ENCODE measurements at places on chromosomes 13 and 19.

GRCh38 chr13:50521006-50521830 lies 322.3 kb downstream of the DLEU7 start:
- DNase-seq = no peak

DNA sequence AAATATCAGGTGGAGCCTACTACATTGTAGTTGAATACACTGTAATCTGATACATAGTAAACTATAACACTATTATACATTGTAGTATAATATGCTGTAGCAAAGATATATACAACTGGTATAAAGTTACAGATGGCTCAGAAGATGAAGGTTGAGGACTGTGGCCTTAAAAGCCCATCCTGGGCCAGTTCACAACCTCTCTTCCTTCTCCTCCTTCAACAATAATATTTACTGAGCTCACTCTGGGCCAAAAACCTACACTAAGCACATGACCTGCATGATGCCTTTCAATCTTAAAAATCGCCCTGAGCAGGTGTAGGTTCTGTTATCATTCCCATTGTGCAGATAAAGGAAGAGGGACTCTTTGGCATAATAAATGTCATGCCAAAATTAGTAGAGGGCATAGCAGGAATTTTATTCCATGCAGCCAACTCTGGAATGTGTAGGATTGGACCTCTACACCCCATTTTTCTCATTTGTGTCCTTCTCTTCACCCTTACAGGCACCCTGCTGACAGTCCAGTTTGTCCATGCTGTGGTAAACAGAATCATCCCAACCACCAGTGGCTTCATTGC lies 14.6 kb upstream of the SIN3B start:
- no peak for DNase-seq

DNA sequence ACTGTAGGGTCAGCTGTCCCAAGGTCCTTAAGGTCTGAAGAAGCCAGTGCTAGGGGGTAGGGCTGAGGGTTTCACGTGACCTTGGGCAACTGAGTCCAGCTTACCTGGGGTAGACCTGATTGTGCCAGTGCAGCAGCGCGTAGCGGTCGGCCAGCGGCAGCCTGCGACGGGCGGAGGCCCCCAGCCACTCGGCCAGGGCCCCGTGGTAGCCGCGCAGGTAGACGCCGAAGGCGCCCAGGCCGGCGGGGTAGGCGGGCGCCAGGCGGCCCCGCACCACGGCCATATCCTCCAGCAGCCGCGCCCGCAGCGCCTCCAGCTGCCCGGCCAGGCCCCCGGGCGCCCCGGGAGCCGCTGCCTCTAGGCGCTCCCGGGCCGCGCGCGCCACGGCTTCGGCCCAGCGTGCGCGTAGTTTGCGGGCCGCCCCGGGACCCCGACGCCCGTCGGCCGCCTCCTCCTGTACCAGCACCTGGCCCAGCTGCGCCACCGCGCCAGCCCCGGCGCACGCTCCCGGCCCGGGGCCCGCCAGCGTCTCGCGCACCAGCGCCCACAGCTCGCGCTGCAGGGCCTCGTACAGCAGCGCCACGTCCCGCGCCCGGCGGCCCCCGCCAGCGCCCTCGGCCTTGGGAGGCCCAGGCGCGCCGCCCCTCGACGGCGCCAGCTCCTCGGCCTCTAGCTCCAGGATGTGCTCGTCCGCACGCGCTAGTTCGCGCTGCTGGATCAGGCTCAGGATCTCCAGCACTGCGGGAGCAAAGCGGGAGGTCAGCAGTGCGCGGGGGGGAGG lies 10.9 kb downstream of the EXOC3L2 start:
- no peak for DNase-seq

GRCh38 chr19:39321117-39321831 lies 611 bp upstream of the LRFN1 start:
- DNase-seq = no peak

DNA sequence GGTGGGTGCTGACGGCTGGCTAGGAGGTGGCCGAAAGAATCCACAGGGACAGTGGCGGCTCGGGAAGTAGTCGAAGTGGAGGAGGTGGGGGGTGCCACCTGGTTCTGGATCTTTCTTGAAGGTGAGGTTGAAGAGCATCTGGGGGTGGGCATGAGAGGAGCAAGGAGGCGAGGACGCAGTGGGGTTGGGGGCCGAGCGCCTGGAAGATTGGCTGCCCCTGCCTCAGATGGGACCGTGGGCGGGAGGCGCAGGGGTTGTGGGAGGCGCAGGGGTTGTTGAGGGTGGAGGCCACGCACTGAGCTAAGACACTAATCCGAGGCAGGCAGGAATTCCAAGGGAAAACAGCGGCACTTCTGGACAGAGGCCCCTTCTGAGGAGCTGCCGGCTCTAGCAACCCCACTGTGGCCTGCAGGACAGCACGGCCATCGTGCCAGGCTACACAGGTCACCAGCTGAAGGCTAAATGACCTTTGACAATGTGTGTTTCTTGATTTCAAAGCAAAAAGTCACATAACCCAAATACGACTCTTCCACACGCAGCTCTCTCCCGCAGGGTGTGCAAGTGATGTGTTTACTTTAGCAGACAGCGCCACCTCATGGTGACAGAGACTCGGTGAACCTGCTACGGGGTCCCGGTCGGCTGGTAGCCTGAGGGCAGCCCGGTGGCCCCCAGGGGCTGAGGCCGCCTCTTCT lies 44.1 kb upstream of the RANBP3 start:
- no peak for DNase-seq

- no peak for DNase-seq
Measured at GRCh38 chr13:112933649-112934048, 35.4 kb upstream of the MCF2L start.

GRCh38 chr19:525857-526419 lies 5.6 kb upstream of the CDC34 start:
- DNase-seq = no peak

DNA sequence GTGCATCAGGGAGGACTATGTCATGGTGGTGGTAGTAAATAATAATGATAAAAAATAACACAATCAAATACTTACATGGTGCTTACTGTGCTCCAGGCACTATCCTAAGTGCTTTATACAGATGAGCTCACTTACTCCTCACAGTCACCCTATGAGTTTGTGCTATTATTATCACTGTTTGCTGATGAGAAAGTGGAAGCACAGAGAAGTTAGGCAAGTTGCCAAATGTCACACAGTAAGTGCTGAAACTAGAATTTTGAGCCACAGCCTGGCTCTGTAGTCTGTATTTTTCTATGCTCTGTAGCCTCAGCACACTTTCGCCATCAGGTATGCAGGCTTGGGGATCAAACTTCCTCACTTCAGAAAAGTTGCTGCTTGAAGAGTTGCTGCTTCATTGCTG lies 46.6 kb downstream of the HTR2A start:
- DNase-seq = no peak

- no peak for DNase-seq
Measured at GRCh38 chr13:112746044-112746443, 56.2 kb downstream of the ATP11A start.

DNA sequence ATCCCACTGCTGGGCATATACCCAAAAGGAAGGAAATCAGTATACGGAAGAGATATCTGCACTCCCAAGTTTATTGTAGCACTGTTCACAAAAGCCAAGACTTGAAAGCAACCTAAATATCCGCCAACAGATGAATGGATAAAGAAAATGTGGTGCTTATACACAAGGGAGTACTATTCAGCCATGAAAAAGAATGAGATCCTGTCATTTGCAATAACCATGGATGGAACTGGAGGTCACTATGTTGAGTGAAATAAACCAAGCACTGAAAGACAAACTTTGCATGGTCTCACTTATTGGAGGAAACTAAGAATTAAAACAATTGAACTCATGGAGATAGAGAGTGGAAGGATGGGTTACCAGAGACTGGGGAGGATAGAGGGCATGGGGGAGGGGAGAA lies 6.5 kb upstream of the SIGLEC14 start:
- DNase-seq = no peak

- DNase-seq = no peak
Measured at GRCh38 chr13:27534108-27534980, 84.0 kb upstream of the MTIF3 start.

DNA sequence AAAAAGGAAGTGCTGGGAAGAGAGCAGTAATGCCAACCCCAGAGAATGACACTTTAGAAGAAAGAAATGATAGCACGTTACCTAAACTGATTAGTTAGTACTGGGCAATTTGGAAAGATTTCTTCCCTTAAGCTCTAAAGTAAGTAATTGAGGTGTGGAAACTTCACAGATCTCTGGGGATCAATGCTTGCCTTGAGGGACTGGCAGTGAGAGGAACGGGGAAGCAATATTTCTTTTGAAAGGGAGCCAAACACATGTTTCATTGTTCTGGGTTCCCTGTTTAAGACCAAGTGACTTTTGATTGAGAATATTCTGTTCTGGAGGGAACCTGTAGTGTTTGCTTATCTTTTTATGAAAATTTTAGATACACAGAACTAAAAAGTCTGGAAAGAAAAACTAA lies 190.5 kb downstream of the NDFIP2 start:
- DNase-seq = no peak

GRCh38 chr19:50669302-50670101 lies 20.3 kb downstream of the C19orf81 start:
- no peak for DNase-seq

- no peak for DNase-seq
Measured at GRCh38 chr19:18421371-18421959, 2.3 kb downstream of the SSBP4 start.

- no peak for DNase-seq
Measured at GRCh38 chr13:46521921-46522747, 30.8 kb upstream of the LRCH1 start.

- no peak for DNase-seq
Measured at GRCh38 chr13:73715114-73715910, 418.9 kb downstream of the KLF12 start.

DNA sequence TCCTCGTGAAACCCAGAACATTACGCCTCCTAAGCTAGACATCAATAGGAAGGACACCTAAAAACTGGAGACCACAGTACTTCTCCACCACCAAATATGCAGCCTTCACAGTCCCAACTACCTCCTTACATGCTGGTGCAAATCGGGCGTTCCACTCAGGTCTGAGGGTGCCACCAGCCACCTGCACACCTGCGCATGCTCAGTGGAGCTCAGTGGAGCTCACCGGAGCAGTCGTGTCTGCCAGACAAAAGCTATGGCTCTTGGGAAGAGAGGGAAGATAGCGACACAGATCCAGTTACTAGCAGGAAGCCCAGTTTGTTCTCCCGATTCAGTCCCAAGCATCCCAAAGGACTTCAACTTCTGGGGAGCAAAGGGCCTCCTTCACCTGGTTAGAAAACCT lies 237.1 kb downstream of the TSHZ3 start:
- DNase-seq = no peak

DNA sequence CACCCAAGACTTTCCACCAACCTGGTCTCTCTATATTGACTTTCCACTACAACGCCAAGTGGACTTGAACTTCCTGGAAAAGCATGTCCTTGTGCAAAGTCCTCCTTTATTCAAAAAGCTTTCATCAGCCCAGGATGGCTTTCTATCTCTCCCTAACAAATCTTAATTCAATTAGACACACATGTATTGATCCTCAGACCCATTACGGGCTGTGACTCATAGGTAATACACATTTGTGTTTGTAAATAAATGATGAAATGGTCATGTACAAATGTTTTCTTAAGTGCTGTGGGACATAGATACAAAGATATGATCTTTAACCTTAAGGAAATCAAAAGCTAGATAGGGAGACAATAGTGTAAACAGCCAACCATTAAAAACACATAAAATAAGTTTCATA lies 1189.7 kb downstream of the EFNB2 start:
- DNase-seq = no peak

GRCh38 chr19:31347828-31348392 lies 1.3 kb downstream of the TSHZ3 start:
- no peak for DNase-seq

DNA sequence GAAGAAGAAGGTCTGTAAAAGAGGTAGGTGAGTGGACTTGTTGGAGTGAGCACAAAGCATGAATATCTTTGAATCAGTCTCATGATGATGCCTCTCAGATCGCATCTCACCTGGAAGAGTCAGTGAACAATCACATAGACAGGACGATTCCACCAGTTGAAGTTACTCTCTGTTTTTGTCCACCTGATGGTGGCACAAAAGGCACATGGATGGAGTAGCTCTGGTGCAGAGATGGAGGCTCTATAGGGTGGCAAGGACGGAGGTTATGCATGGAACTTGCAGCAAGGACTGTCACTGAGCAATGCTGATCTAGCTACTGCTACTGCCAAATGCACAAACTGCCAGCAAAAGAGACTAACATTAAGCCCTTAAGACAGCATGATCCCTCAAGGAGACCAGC lies 10.3 kb upstream of the MYCBP2 start:
- DNase-seq = no peak

DNA sequence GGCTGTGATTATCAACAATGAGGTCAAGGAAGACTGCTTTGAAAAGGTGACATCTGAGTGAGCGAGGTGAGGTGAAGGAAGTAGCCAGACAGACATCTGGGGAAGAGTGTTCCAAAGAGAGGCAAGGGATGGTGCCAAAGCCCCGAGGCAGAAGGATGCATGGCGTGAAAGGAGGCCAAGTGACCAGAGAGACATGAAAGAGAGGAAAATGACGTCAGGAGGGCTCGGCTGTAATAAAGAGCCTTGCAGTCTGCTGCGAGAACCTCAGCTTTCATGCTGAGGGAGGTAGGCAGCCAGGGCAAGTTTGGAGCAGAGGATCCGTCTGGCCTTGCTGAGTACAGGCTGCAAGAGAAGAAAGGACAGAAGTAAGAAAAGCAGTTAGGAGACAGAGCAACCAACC lies 50.8 kb downstream of the FOXO1 start:
- no peak for DNase-seq

DNA sequence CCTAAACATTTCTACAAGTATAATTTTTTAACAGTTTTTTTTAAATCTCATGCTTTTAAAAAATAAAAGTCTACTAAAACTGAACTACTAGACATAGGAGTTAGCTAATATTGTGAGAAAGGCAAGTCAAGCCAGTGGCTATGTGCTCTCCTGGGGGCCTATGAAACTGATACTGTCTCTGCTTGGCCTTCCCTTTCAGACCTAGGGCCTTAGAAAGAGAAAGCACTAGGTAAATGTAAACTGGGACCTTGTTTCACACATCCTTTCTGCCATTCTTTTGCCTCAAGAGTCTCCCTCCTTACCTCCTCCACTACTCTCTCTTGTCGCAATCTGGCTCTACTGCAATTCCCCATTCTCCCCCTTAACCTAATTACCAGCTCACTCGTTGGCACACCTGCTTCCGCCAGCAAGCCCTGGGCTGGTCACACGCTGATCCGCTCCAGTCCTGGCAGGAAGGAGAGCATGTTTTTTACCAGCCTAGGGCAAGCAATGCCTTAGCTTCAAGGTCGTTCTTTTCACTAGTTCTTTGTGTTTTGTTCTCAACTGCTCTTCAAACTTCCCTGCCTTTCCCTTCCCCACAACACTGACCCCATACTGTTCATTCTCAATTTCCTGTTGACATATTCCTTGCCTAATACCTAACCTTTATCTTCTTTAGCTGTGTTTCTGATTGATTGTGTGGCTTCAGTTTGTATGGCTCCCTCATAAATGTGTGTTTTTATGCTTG lies 23.1 kb downstream of the TBC1D4 start:
- DNase-seq = no peak

- no peak for DNase-seq
Measured at GRCh38 chr13:46620029-46620428, 67.1 kb downstream of the LRCH1 start.
